ENCODE measurements at places on chromosomes 16 and 17.
A peak's percentile ranks its signal among the peaks of the same experiment; 100 is the strongest.

DNA sequence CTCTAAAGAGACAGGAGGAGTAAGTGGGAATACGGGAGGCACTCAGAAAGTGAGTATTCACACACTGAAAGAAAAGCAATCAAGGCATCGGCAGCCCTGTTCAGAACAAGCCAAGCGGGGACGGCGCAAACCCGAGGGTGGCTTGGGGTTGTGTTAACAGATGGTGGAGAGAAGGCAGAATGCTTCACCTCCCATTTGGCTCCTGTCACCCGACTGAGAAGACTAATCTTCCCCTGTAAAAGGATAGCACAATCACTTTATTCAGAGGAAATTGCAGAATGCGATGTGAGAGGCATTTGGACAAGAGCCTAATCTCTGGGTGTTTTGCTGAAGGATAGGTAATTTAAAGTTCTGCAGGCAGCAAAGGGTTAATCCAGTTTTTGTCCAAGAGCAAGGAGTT, 119.3 kb upstream of the WSCD1 start:
- DNase-seq: no peak

- no peak for DNase-seq
These were observed 34.6 kb downstream of the CIBAR2 start for GRCh38 chr16:85077576-85078125.

- DNase-seq: peak; percentile 85
These were observed 28.0 kb upstream of the LRRC37A start for GRCh38 chr17:46266656-46267544.

- DNase-seq: no peak
These were observed 35.0 kb downstream of the GAN start for GRCh38 chr16:81349608-81350305.

- DNase-seq: no peak
These were observed 76.1 kb downstream of the TNRC6C start for GRCh38 chr17:78034429-78035091.

GRCh38 chr16:79409978-79410377, 190.6 kb downstream of the MAF start:
- DNase-seq: no peak

DNA sequence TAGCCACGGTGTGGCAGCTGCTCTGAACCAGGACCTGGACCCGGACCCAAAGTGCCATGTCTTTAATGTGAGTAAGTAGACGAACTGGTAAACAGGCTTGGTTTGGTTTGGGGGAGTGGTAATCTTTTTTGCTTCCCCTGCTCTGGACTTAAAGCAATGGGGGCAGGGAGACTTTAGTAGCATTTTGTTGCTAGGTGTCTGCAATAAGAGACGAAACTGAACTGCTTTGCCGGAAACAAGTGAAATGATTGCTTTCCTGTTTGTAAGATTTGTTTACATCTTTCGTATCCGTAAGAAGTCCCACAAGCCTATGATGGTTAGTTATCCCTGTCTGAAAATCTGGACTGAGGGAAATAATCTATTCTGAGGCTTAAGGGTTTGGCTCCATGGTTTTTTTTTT, 21.5 kb downstream of the PRCD start:
- peak; percentile 43 for DNase-seq

DNA sequence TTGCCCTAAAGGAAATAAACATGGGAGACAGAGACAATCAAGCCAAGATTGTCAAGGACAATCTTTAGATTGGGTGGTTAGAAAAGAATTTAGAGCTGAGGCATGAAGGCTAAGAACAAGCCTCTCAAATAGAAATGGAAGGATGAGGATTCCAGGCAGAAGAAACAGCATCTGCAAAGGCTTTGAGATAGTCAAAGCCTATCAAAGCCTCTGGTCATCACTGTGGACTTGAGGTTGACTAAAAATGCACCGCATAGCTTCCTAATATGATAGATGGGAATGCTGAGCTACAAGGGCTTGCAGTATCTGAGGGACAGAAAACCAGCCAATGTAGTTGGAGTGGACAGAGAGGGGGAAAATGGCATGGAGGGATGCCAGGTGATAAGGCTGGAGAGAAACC, 109.8 kb upstream of the FAM20A start:
- DNase-seq: no peak

DNA sequence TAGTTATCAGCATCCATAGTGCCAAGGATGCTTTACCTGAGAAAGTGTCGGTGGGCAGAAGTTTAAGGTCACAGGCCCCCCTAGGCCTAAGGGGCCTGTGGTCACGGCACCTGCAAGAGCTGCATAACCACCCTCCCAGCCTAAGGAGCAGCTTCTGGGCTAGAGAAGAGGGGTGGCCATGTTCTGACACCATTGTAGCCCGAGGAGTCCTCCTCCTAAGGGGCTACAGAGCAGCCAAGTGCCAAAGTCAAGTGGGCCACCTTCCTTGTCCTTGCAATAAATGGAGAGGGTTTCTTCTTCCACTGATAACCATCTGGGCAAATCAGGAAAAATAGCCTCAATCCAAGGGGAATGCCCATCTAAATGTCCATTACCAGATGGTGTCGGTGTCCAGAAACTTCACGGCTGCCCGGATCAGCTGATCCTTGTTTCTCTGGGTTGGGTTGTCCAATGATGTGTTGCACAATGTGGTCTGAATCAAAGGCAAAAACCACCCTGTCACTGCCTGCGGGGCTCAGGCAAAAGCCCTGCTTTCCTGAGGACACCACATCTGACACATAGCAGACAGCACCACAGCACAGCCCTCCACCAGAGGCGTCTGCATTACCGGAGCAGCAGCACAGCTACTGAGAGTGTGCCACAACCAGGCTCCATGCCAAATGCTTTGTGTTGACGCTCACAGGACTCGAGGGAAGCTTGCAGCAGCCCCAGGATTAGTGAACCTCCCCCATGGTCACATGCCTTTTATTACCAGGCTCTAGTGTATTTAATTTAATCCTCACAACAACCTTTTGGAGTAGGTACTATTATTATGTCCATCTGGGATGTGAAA, 12.8 kb downstream of the ATPAF2 start:
- no peak for DNase-seq

DNA sequence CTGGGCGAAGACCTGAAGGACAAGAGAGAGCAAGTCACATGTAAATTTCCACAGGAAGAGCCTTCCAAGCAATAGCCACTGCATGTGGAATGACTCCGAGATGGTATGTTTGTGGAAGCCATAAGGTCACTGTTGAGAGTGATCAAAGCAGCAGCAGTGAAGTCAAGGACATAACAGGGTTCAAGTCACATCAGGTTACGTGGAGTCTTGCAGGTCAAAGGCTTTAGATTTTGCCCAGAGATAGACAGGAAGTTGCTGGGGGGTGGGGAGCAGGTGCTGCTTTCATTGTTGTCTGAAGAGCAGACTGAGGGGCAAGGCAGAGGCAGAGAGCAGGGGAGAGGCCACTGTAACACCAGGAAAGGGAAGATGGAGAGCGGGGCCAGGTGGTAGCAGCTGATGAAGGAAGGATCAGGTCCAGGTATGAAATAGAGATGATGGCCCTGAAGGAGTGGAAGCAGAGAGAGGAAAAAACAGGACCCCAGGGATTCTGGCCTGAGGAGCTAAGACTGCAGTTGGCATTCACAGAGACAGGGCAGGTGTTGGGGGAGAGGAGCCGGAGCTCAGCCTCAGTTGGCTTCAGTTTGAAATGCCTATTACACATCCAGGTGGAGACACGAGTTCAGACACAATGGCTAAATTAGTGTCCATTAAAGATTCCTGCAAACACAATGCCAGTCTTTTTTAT, 129.3 kb upstream of the AXIN2 start:
- no peak for DNase-seq

DNA sequence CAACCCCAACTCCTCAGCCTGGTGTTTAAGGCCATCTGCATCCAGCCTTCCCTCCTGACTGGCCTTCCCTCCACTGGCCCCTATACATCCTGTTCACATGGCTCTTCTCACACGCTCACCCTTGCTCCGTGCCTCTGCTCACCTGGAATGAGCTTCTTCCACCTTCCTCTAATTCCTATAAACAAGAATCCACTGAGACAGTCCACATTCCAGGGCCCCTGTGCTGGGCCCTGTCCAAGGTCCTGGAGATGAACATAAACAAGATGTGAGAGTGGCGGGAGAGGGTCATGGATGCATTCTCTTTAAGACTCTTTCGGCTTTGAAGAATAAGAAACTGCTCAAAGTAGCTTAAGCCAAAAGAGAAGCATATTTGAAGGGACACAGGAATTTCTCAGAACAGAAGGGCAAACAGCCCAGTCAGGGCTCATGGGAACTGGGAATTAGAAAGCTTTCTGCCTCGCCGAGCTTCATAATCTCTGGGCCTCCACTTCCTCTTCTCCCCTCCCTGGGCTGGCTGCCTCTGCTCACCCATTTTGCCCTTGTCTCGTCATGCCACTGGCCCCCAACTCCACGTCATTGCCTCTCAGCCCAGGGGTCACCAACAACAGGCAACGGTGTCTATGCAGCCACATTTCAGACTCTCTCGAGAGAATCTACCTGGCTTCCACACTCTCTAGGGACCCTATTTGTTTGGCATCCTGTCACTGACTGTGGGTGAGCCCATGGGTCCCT, 13.5 kb downstream of the SPPL2C start:
- DNase-seq: no peak

GRCh38 chr17:71869841-71870545, 250.8 kb upstream of the SOX9 start:
- no peak for DNase-seq

DNA sequence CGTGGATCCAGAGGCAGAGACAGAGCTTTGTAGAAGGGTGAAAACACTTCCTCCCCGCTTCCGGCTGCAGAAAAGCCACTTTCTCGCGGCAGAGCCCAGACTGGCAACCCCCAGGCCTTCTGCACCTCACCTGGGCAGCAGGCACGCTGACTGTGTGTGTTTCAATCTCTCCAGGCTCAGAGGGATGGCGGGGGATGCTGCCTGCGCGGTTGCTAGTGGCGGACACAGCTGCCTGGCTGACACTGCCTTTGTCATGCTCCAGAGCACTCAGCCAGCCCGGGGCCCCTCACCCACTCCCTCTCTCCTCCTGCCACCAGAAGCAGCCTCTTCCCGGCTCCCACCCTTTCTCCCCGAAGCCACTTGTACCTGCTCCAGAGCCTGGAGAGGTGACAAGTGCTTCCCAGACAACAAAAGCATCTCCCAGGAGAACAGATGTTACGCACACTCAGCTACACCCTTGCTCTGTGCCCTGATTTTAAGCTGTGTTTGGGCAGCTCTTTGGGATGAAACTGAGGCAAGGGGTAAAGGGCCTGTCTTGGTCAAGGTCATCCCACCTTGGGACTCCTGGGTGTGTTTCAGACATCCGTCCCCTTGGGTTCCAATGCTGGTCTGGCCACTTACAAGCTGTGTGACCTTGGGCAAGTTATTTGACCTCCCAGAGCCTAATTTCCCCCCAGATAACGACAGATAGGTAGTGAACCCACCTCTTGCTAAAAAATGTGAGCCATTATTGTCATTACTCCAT, 9.2 kb upstream of the GLIS2 start:
- peak; percentile 25 for DNase-seq

DNA sequence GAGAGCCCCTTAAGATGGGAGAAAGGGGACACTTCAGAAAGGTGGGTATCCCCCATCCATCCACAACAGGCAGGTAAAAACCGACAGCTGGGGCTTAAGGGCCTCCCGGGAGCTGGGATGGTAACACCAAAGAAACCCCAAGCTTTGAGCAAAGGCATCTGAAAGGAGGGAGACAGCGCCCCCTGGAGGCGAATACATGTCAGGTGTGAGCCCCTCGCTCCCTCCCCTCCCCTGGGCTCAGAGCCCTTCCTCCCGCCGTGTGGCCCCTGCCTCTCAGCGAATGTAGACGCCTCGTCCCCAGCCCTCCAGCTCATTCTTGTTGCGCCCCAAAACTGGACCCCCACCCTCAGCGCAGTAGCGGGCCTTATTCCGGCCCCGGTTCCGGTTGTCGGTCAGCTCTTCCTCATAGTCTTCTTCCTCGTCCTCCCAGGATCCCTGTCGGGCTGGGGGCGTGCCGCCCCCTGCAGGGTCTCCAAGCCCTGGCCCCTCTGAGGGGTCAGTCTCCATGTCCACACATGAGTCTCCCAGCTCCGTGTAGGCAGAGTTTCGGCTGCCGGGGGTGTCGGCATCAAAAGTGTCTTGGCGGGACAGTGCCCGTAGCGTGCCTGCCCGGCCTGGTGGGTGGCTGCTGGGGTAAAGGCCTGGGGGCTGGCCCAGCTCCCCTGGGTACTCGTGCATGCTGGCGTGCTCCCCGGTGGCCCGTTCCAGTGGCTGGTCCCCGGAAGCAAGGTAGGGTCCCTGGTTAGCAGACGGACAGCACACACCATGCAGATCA, 9.1 kb upstream of the ARL5C start:
- peak; percentile 62 for DNase-seq

- DNase-seq: no peak
These were observed 7.9 kb downstream of the HERPUD1 start for GRCh38 chr16:56939801-56940200.

DNA sequence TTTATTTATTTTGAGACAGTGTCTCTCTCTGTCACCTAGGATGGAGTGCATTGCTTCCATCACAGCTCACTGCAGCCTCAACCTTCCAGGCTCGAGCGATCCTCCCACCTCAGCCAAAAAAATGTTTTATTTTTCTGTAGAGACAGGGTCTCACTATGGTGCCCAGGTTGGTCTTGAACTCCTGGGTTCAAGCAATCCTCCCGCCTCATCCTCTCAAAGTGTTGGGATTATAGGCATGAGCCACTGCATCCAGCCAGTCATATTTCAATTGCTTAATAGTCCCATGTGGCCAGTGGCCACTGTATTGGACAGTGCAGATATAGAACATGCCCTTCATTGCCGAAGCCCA, 15.3 kb downstream of the TMC7 start:
- no peak for DNase-seq

- DNase-seq: peak; percentile 64
These were observed 13.2 kb upstream of the TMEM100 start for GRCh38 chr17:55735731-55736405.

DNA sequence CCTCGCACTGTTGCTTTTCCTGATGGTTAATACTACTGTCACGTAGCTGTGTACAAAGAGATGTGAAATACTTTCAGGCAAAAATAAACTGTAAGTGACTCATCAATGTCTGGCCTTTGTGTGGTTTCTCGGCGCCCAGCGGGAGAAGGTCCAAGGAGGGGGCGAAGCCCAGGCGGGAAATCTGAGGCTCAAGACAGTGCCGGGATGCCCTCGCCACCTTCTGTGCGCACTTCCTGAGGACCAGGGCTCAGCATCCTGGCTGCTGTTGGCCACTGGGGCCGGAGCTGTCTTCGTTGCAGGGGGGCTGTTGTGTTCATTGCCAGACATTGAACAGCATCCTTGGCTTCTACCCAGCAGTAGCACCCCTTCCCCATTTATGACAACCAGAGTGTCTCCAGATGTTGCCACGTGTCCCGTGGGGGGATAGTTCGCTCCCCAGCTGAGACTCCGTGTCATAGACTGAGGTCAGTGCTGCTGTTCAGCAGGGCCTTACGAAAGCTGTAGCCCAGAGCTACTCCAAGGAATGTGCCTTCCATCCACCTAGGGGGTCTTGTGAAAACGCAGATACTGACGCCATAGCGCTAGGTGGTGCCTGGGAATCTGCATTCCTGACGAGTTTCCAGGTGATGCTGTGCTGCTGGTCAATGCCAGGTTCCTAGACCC, 67.3 kb upstream of the PLCG2 start:
- DNase-seq: no peak

GRCh38 chr16:68202091-68202519, 33.8 kb downstream of the ESRP2 start:
- DNase-seq: no peak

GRCh38 chr16:2986623-2987188, 6.5 kb upstream of the PKMYT1 start:
- DNase-seq: no peak

- DNase-seq: no peak
These were observed 19.3 kb downstream of the ANKFN1 start for GRCh38 chr17:56172517-56172982.

GRCh38 chr16:17287166-17287800, 183.5 kb downstream of the XYLT1 start:
- DNase-seq: no peak

- DNase-seq: no peak
These were observed 33.1 kb downstream of the POLR3E start for GRCh38 chr16:22330326-22330725.

GRCh38 chr16:52912565-52913173, 140.0 kb downstream of the CHD9NB start:
- DNase-seq: peak; percentile 40

Measured in activated CD4-positive, alpha-beta T cell treated with anti-CD3 and anti-CD28 coated beads, Interleukin-2, Interleukin-4, amounts not matched to agents 100 ng/mL and 50 ng/mL, durations not matched to agents 16 hours and 8 hours (primary cell).